ENCODE measurements at places on chromosomes 12 and 14. TPM values are rescaled to one million over a fixed set of nuclear protein-coding genes. Genes with fewer than 3 reads are reported as not detected.

Gene APOF
- not detected for total RNA-seq

Gene TAS2R50
- not detected for total RNA-seq

Gene SLCO1B1
- total RNA-seq: 0.38 TPM

Gene DENND5B
- total RNA-seq: 10.6 TPM

Gene TMEM132D
- not detected for total RNA-seq

Gene POTEM
- not detected for total RNA-seq

Gene C1RL
- 13.7 TPM for total RNA-seq

Gene CISTR
- not detected for total RNA-seq

Gene MYO1H
- total RNA-seq: not detected

Gene AKAP6
- 0.29 TPM for total RNA-seq

Gene ACOT6
- not detected for total RNA-seq

Gene WNT5B
- total RNA-seq: 2.0 TPM

Gene C12orf60
- total RNA-seq: 1.3 TPM

Gene PTGER2
- total RNA-seq: 4.2 TPM

Gene LMNTD1
- not detected for total RNA-seq

Gene NEUROD4
- total RNA-seq: not detected

Gene IAPP
- total RNA-seq: not detected

Gene FAM186B
- total RNA-seq: 0.15 TPM

Gene MSRB3
- total RNA-seq: 28.1 TPM

Gene MANSC4
- total RNA-seq: not detected

Gene SETD1B
- total RNA-seq: 14.5 TPM

Gene RHOJ
- not detected for total RNA-seq

Gene ARHGAP9
- total RNA-seq: 0.69 TPM

Gene HOXC9
- total RNA-seq: 14.7 TPM

Data from A549 treated with dexamethasone at 1 μM for 4 hours (cell line).